ENCODE measurements at places on chromosomes 13 and 19.

GRCh38 chr19:52659013-52659412, 20.9 kb upstream of the ZNF83 start:
- no peak for DNase-seq

DNA sequence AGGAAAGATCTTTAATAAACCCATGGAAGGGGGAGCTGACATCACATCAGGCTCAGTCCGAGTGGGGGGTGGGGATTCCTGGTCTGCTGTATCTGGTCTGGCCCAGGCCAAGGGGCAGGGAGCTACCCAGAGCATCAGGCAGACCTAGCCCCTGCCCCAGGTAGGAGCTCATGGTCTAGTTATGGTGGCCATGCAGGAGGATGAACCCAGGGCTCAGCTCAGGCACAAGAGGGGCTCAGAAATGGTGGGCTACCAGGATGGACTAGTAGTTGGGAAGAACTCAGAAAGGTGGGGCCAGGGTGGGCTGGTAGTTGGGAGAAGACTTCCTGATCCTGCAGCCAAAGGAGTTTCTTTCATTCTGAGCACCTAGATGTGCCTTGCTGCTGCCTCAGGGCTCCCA, 14.3 kb downstream of the VSTM2B start:
- no peak for DNase-seq

DNA sequence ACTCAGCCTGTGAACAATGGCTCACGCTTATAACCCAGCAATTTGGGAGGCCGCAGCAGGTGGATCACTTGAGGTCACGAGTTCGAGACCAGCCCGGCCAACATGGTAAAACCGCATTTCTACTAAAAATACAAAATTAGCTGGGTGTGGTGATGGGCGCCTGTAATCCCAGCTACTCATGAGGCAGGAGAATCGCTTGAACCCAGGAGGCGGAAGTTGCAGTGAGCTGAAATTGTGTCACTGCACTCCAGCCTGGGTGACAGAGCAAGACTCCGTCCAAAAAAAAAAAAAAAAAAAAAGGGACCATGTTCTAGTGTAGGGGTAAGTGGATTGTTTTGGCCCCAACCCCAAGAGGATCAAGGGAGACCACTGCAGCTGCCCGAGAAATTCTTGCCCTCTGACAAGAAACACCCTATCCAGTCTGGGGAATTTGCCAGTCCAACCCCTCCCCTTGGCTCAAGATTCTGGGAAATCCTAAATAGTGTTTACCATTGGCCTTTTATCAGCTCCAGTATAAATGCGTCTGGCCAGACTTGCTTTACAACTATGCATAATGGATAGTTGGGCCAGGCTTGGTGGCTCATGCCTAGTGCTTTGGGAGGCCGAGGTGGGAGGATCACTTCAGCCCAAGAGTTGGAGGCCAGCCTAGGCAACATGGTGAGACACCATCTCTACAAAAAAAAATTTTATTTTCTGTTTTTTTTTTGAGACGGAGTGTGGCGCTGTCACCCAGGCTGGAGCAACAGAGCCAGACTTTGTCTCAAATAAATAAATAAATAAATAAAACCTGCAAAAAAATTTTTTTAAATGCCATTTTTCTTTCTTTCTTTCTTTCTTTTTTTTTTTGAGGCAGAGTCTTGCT, 5.1 kb upstream of the DHDH start:
- no peak for DNase-seq

- DNase-seq: no peak
Observed at GRCh38 chr19:2455851-2456570, 748 bp downstream of the LMNB2 start.

- no peak for DNase-seq
Observed at GRCh38 chr13:39836038-39836437, 180.6 kb downstream of the COG6 start.

DNA sequence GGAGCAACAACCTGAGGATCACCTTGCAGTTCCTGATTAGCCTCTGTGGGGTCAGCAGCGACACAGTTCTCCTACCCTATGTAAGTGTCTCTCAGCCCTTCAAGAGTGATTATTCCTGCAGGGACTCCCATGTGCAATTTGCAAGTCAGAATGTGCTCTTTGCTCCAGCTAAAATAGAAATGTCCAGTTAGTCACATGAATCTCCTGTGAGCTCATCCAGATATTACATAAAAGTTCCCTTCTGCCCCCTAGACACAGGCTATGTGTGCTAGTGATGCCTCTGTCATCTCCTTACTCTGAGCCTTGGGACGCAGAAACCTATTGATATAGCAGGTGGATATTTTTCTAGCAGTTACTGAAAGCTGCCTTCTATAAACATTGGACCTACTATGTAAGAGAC, 105.5 kb downstream of the ZAR1L start:
- DNase-seq: no peak

- no peak for DNase-seq
Observed at GRCh38 chr13:89982407-89983095, 1364.9 kb upstream of the MIR17HG start.

DNA sequence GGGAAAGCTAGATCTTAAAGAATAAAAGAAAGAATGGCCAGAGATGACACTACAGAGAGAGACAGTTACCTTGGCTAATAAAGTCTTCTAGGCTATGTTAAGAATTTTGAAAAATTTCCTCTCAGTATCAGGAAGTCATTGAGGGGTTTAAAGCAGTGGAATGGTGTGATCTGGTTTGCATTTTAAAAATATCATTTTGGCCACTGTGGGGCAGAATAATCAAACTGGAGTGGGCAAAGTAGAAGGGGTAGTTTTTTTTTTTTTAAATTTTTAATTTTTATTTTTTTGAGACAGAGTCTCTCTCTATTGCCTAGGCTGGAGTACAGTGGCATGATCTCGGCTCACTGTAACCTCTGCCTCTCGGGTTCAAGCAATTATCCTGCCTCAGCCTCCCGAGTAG, 4.4 kb upstream of the CNMD start:
- no peak for DNase-seq

DNA sequence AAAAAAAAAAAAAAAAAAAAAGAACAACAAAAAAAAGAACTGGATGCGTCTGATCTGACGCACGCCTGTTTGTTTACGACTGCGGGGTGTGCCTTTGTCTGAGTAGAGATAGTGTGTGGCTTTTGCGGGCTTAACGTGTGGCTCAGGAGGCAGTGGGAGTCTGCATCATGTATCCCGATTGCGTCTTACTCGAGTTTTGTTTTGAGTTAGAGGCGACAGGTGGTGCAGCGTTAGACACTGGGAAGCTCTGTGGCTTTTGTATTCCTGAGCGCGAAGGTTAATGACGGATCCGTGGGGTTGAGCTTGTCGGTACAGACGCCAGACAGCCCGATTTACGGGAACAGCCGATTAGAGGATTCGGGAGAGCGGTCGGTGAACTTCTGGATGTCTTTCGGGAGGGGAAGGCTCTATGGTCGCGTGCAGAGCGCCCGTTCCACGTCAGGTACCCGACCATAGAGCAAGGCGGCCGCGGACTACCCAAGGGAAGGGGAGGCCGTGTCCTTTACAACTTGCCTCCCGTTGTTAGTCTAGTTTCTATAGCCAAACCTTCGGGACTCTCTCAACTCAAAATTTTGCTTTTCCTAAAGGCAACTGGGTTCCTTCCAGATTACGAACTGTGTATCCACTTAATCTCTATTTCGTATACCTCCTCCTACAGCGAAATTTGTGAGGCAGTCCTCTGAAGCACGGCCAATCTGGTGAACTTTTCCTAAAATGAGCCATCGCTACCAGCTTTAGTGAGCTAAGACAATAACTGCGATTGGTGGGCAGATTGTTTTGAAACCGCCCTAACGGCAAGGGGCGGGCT, 926 bp upstream of the HNRNPUL1 start:
- peak; percentile 42 for DNase-seq

- DNase-seq: no peak
Observed at GRCh38 chr13:26759249-26759906, 1.2 kb downstream of the GPR12 start.

GRCh38 chr13:75326173-75327134, 155.5 kb downstream of the TBC1D4 start:
- peak; percentile 12 for DNase-seq
